ENCODE measurements at places on chromosomes 5 and 9. TPM values are rescaled to one million over a fixed set of nuclear protein-coding genes. Genes with fewer than 3 reads are reported as not detected.
A peak's percentile ranks its signal among the peaks of the same experiment; 100 is the strongest.

GRCh38 chr5:17289681-17290539 lies 72.5 kb downstream of the BASP1 start:
- DNase-seq: no peak

- DNase-seq: no peak
Observed at GRCh38 chr5:178644826-178645545, 18.1 kb upstream of the CLK4 start.

- DNase-seq: no peak
Observed at GRCh38 chr9:16336833-16337232, 533.6 kb downstream of the BNC2 start.

GRCh38 chr9:33791117-33791516 lies 4.2 kb upstream of the PRSS3 start:
- DNase-seq: no peak

DNA sequence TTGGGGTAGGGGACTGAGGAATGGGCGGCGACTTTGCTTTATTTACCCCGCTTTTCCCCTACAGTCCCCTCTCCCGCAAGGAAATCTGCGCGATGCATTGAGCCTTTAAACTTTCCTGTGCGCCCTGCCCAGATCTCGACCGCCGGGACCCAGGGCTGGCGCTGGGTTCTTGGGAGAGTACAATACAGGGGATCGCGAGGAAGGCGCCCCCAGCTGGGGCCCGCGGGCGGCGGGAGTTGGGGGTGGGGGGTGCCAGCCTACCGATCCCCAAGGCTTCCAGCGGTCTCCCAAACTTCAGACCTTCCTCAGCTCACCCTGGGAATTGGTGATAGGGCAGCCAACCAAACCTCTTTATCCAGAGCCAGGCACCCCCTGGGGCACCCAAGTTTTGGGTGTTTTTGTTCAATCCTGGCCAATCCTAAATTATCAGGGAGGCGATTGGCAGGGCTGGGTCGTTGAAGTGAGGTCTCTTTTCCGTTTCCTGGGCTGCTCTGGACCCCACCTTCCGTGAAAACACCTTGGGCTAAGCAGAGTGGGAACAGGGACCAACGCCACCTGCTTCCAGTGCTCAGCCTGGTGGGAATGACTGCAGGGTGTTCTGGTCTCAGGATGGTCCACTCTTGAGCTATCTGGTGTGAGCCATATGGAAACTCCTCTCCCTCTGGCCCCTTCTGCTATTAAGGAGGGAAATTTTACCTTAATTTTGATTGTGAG lies 51.4 kb upstream of the DAB2IP start:
- DNase-seq: no peak

GRCh38 chr5:31066655-31067328 lies 126.7 kb upstream of the CDH6 start:
- no peak for DNase-seq

GRCh38 chr9:38395653-38396370 lies 3.3 kb downstream of the ALDH1B1 start:
- DNase-seq: no peak

- DNase-seq: no peak
Observed at GRCh38 chr9:4887556-4887955, 94.8 kb downstream of the RCL1 start.

DNA sequence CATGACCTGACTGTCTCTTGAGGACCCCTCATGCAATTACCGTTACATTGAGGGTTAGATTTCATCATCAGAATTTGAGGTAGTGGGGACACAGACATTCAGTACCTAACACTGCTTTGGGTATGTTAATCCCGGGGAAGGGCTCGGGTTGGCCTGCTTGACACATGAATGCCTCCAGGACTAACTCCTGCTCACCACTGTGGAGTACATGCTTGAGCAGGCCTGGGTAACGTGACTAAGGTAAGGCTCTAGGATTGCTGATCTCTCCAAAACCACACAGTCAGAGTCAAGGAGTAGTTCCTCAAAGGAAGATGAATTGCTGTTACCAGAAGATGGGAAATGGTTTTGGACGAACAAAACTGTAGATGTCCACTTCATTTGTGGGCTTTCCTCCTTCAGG lies 376.3 kb upstream of the ZNF462 start:
- DNase-seq: no peak

GRCh38 chr9:91371894-91372293 lies 10.2 kb upstream of the AUH start:
- DNase-seq: no peak

DNA sequence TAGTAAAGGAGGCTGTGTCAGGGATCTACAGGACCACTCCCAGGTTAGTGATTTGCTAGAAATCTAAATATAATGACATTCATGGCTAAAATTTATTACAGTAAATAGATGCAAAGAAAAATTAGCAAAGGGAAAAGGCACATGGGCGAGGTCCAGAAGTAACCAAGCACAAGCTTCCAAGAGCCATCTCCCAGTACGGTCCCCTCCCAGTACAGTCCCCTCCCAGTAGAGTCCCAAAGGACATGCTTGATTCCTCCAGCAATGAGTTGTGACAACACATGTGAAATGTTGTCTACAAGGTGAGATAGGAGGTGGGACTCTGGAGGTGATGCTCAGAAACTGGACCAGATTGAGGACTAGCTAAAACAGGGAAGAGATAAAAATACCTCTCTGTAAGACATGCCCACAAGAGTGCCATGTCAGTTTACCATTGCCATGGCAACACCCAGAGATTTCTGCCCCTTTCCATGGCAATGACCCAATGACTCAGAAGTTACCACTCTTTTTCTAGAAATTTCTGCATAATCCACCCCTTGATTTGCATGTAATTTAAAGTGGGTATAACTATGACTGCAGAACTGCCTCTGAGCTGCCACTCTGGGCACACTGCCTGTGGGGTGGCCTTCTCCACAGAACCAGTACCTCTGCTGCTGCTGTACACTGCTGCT lies 27.9 kb upstream of the CEMIP2 start:
- DNase-seq: peak; percentile 63

- DNase-seq: no peak
Observed at GRCh38 chr9:124137944-124138335, 119.8 kb upstream of the NEK6 start.

- DNase-seq: no peak
Observed at GRCh38 chr9:89400403-89401116, 82.3 kb downstream of the SECISBP2 start.

GRCh38 chr9:77926371-77926878 lies 105.2 kb downstream of the GNAQ start:
- no peak for DNase-seq

- DNase-seq: no peak
Observed at GRCh38 chr5:7388553-7388952, 7.4 kb upstream of the ADCY2 start.

DNA sequence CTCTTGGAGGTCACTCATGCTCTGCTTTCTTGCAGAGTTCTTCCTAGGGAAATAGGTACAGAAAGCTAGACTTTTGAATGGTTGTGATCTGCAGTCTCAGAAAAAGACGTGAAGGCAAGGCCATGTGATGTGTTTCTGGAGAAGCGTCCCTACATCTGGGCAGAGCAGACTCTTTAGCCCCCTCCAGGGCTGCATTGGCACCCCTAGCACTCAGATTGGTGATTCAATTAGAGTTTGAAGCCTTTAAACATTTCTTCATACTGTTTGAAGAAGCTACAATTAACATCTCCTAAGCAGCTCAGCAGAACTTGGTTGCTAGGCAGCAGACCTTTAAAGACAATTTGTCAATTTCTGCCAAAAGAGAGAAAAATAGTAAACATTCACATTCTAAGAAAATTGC lies 21.6 kb downstream of the JADE2 start:
- DNase-seq: no peak

- no peak for DNase-seq
Observed at GRCh38 chr5:111432883-111433536, 79.3 kb downstream of the STARD4 start.

GRCh38 chr5:57896576-57896975 lies 414.0 kb upstream of the ACTBL2 start:
- DNase-seq: no peak

GRCh38 chr9:93122721-93123221 lies 11.3 kb downstream of the NINJ1 start:
- DNase-seq: peak; percentile 19

GRCh38 chr5:129228577-129228976 lies 134.0 kb downstream of the ISOC1 start:
- no peak for DNase-seq

DNA sequence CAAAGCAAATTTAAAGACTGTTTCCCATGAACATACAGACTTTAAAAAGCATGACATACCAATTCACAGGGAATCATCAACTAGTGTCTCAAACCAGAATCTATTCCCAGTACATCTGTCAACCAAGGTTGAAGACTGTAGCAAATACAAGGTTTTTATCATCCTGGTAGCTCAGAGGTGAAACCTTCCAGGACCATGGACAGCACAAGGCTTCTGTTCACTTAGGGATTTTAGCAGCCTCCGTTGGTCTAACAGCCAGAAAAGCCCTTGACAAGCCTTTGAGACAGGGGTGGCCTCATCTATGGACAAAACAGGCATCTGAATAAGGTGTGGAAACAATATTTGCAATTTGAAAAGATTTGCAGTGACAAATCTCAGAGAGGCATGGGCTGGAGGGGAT lies 119.0 kb downstream of the TRIM32 start:
- no peak for DNase-seq

DNA sequence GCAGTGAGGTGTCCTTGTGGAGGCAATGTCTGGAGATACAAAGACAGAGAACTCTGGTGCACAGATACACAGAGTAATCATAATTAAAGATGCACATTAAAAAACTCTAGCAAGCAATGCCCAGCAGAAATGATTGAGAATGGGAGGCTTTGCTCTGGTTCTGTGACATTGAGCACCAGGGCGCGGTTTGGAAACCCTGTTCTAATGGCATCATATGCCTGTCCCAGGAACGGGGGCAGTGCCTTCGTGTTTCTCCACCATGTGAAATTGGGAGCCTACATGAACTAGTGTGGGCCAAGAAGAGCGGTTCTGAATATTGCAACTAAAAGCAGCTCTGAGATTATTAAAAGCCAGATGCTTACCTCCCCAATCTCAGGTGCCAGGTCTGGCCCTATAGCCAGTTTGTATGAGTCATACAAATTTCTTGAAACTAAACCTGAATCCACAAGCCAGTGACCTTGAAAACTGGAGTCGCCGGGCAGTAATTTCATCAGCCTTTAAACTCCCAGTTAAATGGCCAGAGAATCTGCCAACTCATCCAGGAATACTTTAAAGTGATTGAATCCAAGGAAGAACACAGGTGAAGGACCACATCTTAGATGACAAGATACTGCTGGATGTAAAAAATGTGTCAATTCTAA lies 22.2 kb upstream of the CTSL start:
- no peak for DNase-seq

- DNase-seq: no peak
Observed at GRCh38 chr5:178223196-178223773, 9.3 kb downstream of the PHYKPL start.

GRCh38 chr5:34499001-34499734 lies 157.0 kb upstream of the RAI14 start:
- peak; percentile 18 for DNase-seq

GRCh38 chr5:75524071-75524470 lies 12.4 kb downstream of the POLK start:
- DNase-seq: no peak

GRCh38 chr5:179253730-179254129 lies 91.5 kb downstream of the ADAMTS2 start:
- no peak for DNase-seq

- no peak for DNase-seq
Observed at GRCh38 chr5:143992496-143992895, 178.0 kb downstream of the YIPF5 start.

SHOC1 gene
- not detected for total RNA-seq

CDC14B gene
- 2.2 TPM for total RNA-seq

PLPPR1 gene
- total RNA-seq: not detected

COL15A1 gene
- not detected for total RNA-seq

PCDHGA2 gene
- total RNA-seq: not detected

CCL28 gene
- total RNA-seq: 19.5 TPM

NUP214 gene
- 136 TPM for total RNA-seq

EPB41L4A gene
- 0.47 TPM for total RNA-seq

GLDC gene
- total RNA-seq: not detected

DEPDC1B gene
- 0.27 TPM for total RNA-seq

SSBP2 gene
- total RNA-seq: 21.7 TPM

LCN6 gene
- total RNA-seq: not detected

PKD2L2 gene
- not detected for total RNA-seq

MAPKAP1 gene
- total RNA-seq: 38.2 TPM

RACK1 gene
- 2,370 TPM for total RNA-seq

CARTPT gene
- not detected for total RNA-seq

PAM gene
- total RNA-seq: 10.9 TPM

Measured in CD8-positive, alpha-beta T cell (primary cell).